ENCODE measurements at places on chromosomes 7 and 10.

DNA sequence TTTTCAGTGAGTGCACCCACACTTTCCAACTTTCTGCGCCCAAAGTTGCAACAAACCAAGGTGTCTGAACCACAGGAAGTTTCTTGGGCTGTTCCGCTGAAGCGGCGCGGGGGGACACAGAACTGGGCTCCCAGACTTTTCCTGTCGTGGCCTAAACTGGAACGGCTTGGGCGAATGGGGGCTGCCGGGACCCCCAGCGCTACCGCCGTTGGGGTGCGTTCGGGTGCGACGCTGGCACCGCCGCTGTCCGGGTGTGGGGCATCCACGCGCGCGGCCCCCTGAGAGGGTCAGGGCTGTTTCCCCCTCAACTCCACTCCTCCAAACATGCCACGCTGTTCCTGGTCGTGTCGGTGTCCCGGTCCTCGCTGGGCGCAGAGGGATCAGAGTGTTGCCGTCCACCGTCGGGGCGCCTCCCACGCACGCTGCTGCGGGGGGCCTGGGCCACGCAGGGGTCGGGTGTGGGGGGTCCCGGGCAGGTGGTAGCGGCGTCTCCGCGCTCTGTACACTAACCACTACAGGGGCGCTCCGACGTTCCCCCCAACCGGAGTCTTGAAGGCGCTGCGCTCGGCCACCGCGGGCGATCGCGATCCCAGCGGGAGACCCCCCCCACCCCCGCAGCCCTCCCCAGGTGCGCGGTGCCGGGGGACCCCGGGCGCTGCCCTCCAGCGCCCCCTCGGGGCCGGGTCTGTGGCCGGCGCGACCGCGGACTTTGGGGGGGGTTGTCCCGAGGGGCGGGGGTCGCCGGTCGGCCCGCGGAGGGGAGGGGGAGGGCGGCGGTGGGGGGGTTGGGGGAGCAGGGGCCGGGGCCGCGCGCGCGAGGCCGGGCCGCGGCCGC is 2.2 kb upstream of the CUX1 start:
- DNase-seq, result peak; percentile 54

DNA sequence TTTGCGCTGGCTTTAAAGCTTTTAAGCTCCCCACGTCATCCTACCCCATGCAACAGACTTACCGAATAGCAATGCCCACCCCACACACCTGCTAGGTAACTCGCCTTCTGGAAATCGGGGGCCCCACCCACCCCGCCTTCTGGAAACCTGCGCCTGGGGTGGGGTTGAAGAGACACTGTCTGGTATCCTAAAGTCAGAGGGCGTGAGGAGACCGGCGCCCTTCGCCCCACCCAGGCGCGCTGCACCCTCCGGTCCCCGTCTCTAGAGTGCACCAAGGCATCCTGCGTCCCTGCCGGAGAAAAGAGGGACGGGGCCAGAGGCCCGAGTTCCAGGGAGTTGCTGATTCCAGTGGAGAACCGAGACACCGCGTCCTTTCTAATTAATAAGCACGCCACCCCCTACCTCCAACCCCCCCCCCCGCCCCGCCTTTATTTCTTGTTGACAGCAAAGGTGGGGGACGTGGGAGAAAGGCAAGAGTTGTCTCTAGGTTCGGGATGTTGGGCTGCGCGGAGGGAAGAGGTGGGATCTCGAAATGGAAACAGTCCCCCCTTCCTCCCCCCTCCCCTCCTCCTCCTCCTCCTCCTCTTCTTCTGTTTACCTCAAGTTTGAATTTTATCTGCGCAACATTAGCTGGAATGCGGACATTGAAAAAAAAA is 220.9 kb upstream of the MKLN1 start:
- DNase-seq, result peak; percentile 66

- DNase-seq, result no peak
Observed at GRCh38 chr10:3094609-3095036, 27.3 kb downstream of the PFKP start.

- DNase-seq, result no peak
Observed at GRCh38 chr10:1022413-1022812, 3.2 kb downstream of the IDI2 start.

DNA sequence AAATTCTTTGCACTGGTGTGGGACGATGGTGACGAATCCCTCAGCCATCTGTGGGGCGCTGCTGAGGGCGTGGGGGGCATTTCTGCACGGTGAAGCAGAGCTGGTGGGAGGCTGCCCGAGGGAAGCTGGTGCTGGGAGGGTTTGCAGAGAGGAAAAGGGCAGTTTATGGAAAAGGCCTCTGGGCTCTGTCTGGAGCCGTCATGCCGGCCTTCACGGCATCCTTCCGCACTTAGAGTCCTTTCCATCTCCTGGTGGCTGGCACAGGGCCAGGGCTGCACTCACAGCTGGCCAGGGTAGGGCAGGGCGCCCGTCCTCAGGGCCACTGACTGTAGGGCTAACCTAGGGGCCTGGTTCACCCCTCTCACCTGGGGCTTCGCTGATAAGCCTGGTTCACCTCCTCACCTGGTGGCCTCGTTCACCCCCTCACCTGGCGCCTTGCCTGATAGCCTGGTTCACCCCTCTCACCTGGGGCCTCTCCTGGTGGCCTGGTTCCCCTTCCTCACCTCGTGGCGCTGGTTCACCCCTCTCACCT is 598 bp upstream of the AMZ1 start:
- DNase-seq, result no peak

DNA sequence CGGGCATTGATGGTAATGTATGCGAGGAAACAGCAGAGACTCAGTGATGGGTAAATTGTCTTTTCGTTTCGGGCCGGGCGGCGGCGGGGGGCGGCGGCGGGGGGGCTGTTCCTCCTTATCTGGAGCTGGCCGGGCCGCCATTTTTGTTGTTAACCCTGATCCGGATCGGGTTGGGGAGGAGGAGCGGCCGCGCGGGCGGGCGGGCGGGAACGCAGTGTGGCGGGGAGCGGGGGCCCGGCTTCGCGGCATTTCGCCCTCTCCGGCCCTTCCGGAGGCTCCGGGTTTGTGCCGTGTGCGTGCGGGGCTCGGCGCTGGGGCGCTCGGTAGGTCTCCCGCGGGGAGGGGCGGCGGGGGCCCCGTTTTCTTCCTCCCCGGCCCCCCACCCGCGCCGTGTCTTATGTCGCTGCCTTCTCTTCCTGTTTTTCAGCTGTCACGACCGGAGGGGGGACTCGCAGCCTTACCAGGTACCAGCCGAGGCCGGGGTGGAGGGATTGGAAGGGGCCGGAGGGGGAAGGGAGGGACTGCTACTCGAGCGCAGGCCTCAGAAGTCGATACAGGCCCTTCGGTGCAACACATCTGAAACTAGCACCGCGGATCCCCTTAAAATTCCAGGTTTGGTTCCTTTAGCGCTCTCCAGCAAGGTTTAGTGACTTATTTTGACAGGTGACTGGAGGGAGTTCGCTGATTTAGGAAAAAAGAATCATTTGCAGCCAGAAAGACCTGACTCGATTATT is 820 bp downstream of the WAC start:
- peak; percentile 55 for DNase-seq

- DNase-seq, result no peak
Observed at GRCh38 chr10:15879058-15879457, 18.8 kb upstream of the MINDY3 start.

DNA sequence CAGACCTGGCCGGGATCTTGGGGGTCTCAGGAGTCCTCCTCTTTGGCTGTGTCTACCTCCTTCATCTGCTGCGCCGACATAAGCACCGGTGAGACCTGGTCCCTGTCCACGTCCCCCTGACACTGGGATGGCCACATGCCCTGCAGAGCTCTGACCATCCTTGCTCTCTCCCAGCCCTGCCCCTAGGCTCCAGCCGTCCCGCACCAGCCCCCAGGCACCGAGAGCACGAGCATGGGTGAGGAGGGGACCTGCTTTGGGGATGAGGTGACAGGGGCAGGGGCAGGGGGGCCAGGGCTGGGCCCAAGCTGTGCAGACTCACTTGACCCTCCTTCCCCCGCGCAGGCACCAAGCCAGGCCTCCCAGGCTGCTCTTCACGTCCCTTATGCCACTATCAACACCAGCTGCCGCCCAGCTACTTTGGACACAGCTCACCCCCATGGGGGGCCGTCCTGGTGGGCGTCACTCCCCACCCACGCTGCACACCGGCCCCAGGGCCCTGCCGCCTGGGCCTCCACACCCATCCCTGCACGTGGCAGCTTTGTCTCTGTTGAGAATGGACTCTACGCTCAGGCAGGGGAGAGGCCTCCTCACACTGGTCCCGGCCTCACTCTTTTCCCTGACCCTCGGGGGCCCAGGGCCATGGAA is 959 bp downstream of the PVRIG start:
- no peak for DNase-seq

DNA sequence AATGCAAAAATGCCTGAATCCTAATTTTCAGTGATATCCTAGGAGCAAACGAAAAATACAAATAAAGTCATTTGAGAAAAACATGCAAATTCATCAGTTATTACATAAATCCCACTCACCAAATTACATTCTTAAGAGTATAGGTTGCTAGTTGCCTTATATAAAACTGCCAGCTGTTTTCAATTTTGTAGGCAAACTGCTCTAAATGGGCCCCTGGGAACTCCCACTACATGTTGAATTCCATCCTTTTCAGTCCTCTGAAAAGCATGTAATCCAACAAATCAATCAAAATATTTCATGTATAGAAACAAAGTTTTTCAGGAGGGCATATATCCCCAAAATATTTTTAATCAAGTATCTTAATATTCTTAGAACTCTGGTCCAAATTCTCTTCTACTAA is 2.1 kb upstream of the JMJD1C start:
- DNase-seq, result no peak

GRCh38 chr7:147513451-147513850 is 1077.1 kb upstream of the C7orf33 start:
- DNase-seq, result no peak

DNA sequence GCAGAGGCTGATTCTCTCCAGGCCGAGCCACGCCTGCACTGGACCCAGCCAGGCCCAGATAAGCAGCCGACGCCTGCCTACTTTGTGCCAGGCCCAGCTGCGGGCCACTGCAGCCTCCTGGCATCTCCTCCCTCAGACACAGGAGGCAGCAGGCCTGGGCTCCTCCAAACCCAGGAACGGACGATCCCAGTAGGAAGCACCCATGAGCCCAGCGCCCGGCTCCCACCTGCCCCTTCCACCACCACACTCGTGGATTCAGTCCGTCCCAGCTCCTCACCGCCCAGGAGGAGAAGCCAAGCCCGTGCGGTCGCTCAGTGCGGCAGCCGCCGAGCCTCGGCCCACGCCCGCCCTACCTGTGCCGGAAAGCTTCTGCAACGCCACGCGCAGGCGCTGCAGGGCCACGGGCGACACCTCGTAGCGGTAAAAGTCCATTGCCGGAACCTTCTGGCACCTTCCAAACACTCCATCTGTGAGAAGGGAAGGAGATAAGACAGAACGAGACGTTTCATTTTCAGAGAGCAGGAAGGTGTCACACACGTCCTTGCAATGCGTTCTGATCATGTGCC is 271.1 kb downstream of the PTPRN2 start:
- no peak for DNase-seq

DNA sequence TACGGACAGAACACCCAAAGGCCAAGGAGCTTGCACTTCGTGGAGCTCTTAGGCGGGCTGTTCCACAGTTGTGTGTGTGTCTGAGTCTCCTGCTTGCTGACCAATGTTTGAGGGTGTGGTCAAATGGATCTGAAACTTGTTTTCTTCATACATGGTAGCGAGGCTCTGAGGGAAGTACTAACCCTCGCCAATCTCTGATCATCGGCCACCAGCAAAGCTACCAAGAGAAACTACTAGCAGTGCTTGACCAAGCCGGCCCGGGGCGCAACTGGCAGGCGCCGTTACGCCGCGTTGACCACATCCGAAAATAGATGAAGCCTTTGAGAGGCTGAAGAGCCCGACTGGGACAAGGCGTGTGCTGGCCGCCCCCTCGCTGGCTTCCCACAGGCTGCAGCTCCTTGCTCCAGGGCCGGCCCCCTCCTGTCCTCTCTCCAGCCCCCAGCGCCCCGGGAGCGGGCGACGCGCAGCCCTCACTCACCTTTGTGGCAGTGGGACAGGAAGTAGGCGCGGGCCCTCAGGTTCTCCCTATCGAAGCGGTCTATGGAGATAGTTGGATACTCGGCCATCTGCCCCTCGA is 384 bp downstream of the DCLRE1C start:
- DNase-seq, result no peak

GRCh38 chr10:131820626-131821025 is 80.2 kb upstream of the PPP2R2D start:
- no peak for DNase-seq

DNA sequence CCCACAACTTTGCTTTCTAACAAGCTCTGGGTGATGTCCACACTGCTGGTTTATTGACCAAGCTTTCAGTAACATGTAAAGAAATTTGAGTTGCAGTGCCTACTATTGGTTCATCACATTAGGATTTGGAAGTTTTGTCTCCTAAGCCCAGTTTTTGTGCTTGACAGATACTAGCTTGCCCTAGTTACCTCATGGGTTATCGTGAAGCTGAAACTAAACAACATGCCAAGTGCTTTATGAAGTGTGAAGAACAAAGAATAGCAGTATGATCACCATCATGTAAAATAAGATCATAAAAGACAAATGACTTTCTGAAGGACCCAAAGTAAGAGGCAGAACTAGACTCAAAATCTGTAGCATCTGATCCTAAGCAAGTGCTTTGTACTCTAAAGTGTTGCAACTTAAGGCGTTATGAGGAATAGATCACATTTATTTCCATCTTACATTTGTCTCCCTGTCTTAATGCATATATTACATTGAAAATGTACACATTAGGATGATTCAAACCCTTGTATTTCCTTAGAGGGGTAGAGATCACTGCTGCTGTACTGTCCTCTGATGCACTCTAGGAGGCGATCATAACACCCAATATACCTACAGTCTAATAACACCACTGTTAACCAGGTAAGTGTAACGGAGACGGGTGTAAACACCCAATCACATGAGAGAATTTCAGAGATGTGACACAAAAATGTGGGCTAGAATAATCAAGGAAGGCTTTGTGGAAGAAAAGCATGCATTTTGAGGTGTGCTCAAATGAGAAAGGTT is 71.3 kb downstream of the NRCAM start:
- DNase-seq, result no peak

- no peak for DNase-seq
Observed at GRCh38 chr10:21757185-21757901, 223.3 kb downstream of the MLLT10 start.

- no peak for DNase-seq
Observed at GRCh38 chr10:91513598-91514424, 103.7 kb downstream of the HECTD2 start.

- no peak for DNase-seq
Observed at GRCh38 chr10:84606428-84606827, 278.0 kb downstream of the CCSER2 start.

GRCh38 chr7:80629023-80629422 is 9.4 kb upstream of the CD36 start:
- no peak for DNase-seq
